ENCODE measurements at places on chromosomes 13 and 19.

DNA sequence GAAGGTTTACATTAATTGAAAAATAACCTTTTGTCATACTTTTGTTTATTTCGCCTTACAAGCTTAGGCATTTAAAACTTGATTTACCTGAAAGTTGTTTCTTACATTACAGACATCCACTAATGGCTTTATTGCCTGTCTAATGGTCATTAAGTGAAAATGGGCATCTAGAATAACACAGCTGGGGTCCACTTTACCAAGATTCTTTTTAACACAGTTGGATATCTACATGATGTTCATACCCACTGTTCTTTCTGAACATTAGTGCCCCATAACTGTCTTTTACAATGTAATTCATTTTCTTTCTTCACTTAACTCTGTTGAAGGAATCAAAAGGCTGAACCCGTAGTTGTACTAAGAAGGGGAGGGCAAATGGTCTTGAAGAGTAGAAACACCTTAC lies 19.8 kb upstream of the KLHL1 start:
- no peak for DNase-seq

GRCh38 chr19:29411113-29411581 lies 114.6 kb upstream of the VSTM2B start:
- DNase-seq: no peak

- no peak for DNase-seq
These were observed 5.1 kb downstream of the ANKLE1 start for GRCh38 chr19:17286752-17287151.

GRCh38 chr13:73876323-73876722 lies 257.9 kb downstream of the KLF12 start:
- no peak for DNase-seq

DNA sequence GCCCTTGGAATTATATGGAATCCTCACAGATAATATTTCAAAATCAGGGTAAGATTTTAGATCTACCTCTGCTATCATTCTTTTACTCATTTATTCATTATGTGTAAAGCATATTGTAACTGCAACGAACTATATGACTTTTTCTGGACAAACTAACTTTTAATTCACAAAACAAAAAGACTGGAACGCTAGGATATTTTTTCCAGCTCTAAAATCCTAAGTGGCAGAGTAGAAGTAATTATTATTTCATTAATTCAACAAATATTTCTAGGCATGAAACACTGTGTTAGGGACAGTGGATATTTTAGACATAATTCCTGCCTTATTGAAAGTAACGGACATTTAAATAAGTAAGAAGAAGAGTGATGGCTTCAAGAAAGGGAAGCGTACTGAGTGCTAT lies 26.9 kb upstream of the SOX21 start:
- no peak for DNase-seq

- peak; percentile 89 for DNase-seq
These were observed 690 bp upstream of the ARRDC2 start for GRCh38 chr19:18007044-18007916.

GRCh38 chr19:5240011-5240410 lies 100.6 kb downstream of the PTPRS start:
- no peak for DNase-seq

GRCh38 chr13:50404116-50404515 lies 388.9 kb downstream of the KCNRG start:
- no peak for DNase-seq

GRCh38 chr13:23701636-23702035 lies 131.4 kb downstream of the TNFRSF19 start:
- no peak for DNase-seq

- DNase-seq: peak; percentile 67
These were observed 903 bp downstream of the LATS2 start for GRCh38 chr13:21060338-21061028.

DNA sequence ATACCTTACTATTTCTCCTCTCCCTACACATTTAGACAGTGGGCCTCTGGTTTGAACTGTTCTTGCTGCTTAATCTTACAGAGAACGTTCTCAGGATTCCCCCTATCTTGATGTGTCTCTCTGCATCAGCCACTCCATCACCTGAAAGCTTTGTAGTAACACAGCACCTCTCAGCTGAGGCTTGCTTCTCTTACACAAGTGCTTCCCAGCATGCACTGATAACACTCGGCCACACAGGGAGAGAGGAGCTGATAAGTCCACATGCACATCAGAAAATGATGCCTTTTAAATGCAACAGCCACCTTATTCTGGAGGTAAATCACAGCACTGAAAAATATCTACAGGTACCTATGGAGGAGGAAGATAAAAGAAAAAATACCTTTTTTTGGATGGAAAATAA lies 192.2 kb upstream of the TSHZ3 start:
- peak; percentile 5 for DNase-seq

- DNase-seq: no peak
These were observed 3.8 kb upstream of the ALOX5AP start for GRCh38 chr13:30731361-30732045.

GRCh38 chr13:86862137-86862536 lies 809.0 kb upstream of the SLITRK5 start:
- no peak for DNase-seq

GRCh38 chr19:17577457-17578097 lies 22.1 kb downstream of the COLGALT1 start:
- no peak for DNase-seq

DNA sequence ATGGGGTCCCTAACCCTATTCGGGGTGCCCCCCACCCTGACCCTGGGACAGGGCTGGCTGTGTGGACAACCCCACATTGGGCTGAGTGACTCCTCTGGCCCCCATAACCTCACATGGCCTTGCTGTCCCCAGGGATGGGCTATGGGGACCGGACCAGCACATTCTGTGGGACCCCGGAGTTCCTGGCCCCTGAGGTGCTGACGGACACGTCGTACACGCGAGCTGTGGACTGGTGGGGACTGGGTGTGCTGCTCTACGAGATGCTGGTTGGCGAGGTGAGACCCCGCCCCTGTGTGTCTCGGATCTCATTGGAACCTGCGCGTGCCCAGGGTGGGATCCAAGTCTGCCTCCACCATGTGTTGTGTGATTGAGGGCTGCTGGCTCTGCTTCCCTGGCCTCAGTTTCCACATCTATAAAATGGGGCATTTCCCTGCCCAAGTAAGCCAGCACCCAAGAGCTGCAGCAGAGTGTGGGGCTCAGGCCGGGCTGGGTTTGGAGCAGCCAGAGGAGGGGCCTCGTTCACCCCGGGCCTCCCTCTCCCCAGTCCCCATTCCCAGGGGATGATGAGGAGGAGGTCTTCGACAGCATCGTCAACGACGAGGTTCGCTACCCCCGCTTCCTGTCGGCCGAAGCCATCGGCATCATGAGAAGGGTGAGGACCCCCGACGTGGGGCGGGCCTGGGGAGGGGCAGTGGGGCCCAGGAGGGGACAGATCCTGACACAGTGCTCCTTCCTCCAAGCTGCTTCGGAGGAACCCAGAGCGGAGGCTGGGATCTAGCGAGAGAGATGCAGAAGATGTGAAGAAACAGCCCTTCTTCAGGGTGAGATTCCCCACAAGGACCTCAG lies 4.9 kb downstream of the PTGER1 start:
- no peak for DNase-seq

- no peak for DNase-seq
These were observed 5.2 kb upstream of the DPP9 start for GRCh38 chr19:4728871-4729270.

DNA sequence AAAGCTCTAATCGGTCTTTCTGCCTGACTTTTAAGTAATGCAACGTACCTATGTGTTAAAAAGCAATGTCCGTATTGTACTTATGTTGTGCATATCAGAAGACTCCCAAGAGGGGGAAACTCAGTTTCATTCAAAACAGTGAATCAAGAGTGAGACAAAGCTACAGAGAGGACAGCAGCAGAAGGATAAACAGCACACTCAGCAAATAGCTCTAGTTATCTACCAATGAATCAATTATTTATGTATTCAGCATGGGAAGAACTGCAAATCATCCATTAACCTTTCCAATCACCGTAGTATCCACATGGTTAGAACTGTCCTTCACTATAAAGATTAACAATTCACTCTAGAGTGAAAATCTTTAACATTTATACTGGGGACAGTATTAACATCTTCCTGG lies 36.7 kb upstream of the SOHLH2 start:
- DNase-seq: no peak

GRCh38 chr19:34336781-34337271 lies 28.2 kb upstream of the GPI start:
- DNase-seq: no peak

GRCh38 chr13:25295228-25295627 lies 6.2 kb upstream of the NUP58 start:
- DNase-seq: no peak

- no peak for DNase-seq
These were observed 3.1 kb downstream of the AKAP11 start for GRCh38 chr13:42275098-42275471.

GRCh38 chr19:32866061-32866460 lies 3.5 kb downstream of the SLC7A9 start:
- no peak for DNase-seq

DNA sequence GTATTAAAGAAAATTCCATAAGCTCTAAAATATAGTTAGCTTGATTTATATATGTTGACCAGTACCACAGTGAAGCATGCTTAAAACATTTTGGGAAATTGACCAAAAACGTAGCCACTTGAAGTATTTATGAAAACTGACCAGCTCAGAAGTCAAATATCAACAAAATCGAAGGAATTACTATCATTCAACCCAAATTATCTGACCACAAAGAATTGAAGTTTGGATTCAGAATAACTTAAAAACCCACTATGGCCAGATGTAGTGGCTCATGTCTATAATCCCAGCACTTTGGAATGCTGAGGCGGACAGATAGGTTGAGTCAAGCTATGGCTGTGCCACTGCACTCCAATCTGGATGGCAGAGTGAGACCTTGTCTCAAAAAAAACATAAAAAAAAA lies 31.9 kb downstream of the GPALPP1 start:
- DNase-seq: no peak

GRCh38 chr19:54128796-54129616 lies 8.6 kb upstream of the CNOT3 start:
- DNase-seq: no peak

DNA sequence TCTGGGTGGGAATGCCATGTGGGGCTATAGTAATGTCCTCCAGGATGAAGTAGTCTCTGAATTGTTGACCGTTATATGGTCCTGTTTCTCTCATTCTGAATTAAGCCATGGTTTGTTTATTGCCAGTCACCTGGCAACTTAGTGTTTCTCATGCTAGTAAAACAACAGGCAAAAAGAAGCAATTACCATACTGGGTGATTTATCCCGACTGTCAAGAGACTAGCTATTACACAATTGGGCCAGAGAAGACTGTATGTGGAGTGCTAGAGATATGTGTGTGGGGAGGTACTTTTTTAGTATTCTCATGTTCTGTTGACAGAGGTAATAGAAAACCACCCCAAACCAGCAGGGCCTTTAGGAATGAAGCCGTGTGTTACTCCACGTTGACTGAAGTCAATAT lies 258.2 kb downstream of the TDRD3 start:
- DNase-seq: no peak

DNA sequence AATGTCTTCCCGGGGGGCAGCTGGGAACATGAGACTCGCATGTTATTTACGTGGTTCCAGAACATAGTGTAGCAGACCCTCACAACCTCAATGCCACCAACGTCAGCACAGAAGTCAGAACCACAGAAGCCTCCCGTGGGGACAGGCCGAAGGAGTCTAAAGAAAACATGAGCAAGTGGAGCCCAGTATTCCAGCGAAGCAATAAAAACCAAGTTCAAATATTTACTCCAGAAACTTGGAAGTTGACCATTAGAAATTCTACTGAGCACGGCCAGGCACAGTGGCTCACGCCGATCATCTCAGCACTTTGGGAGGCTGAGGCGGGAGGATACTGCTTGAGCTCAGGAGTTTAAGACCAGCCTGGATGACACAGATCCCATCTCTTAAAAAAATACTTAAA lies 17.9 kb upstream of the ATP8B3 start:
- no peak for DNase-seq

DNA sequence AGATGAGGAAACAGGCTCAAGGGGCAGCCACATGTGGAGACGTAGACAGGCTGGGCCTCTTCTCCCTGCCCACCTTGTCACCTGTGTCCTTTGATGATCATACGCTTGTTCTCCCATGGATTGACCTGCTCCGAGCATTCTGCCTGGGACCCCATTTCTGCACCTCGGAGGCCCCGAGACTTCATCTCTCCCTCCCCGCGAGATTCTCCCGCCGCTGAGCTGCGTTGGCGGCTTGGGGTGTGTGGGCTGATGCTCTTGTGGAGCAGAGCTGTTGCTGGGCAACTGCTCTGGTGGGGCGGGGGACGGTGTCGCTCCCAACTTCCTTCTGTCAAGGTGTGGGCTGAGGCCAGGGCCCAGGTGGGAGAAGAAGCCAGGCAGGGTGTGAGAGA lies 22.1 kb downstream of the MAST3 start:
- no peak for DNase-seq

DNA sequence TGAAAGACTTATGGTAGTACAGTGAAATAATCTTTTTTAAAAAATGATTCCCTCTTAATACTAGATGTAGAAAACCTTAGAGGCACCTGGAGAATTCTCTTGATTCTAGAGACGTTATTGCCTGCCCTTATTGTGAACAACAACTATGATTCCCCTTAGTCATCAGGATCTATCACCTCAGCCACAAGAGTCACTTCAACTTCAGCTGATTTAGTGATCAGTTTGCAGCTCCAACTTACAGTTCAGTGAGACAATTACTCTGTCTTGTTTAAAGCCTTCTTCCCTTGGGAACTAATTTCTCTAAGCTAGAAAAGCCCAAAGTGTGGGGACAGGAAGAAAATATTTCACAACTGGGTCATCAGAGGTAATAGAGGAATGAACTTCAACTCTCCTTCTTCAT lies 254.3 kb upstream of the SLITRK1 start:
- no peak for DNase-seq

DNA sequence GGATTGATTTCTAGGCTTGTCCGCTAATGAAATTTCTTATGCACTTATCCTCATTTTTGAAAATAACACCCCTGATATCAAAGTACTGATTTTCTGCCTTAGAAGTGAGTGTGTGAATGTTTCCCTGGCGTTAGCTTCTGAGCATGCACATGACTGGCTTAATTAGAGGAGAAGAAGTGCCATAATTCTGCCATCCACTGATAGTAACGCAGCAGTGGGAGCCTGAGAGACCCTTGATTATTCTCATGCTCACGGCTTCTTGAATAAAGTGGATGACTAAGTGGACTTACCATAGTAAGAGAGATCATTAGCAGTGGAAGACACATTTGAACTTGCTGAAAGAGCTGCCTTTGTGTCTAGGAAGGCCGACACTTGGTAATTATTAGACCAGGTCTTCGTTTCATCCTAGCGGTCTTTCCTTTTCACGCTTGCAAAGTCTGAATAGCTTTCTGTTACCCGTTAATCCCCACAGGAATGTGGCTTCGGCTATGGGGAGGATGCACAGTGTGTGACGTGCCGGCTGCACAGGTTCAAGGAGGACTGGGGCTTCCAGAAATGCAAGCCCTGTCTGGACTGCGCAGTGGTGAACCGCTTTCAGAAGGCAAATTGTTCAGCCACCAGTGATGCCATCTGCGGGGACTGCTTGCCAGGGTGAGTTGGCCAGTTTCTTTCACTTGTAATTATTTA lies 45.3 kb downstream of the TNFRSF19 start:
- DNase-seq: peak; percentile 71

Data from ecto neural progenitor cell (in vitro differentiated cells).